Iris pigment epithelial cell (primary cell): ENCODE measurements at places on chromosomes 1 and 21.
A peak's percentile ranks its signal among the peaks of the same experiment; 100 is the strongest.

- no peak for DNase-seq
Observed at GRCh38 chr1:31764312-31765040, at the start of gene ADGRB2. ADGRB2 (minus strand) TSS chr1:31764340; CDS start chr1:31757221, 7,119 bp downstream.

DNA sequence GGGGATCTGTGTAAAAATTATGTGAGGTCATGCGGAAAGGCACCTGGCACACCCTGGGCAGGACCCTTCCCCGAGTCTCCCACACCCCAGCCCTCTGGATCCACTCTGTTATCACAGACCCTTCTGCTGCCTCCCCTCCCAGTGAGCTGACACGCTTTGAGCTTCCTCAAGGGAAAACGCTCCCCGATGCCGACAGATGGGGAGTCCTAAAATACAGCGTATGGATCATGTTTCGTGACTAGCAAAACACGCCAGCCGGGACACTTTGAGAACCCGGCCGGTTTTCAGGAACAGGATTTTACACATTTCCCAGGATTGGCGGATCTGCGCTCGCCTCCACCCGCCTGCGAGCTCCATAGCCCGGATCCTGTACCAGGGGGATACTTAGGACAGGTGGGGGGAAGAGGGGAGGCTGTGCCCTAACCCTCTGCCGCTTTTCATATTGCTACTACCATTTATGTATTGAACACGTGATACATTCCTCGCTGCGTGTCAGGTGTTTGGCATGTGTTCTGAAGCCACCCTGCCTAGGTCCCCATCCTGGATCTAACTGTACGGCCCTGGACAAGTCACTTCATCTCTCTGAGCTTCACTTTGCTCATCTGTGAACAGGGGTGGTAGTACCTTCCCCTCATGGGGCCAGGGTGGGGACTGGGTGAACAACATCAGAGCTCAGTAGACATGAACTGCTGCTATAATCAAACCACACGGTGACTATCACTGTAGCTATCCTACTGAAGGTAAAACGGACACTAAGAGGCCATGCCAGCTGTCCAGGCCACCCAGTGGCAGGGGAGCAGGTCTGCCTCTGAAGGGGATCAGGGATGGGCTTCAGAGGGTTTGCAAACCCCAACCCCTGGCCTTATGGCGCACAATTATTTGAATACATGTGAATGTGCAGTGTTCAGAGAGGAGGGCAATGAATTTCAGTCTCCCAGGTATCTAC lies 63.2 kb downstream of the SSBP3 start:
- no peak for DNase-seq

DNA sequence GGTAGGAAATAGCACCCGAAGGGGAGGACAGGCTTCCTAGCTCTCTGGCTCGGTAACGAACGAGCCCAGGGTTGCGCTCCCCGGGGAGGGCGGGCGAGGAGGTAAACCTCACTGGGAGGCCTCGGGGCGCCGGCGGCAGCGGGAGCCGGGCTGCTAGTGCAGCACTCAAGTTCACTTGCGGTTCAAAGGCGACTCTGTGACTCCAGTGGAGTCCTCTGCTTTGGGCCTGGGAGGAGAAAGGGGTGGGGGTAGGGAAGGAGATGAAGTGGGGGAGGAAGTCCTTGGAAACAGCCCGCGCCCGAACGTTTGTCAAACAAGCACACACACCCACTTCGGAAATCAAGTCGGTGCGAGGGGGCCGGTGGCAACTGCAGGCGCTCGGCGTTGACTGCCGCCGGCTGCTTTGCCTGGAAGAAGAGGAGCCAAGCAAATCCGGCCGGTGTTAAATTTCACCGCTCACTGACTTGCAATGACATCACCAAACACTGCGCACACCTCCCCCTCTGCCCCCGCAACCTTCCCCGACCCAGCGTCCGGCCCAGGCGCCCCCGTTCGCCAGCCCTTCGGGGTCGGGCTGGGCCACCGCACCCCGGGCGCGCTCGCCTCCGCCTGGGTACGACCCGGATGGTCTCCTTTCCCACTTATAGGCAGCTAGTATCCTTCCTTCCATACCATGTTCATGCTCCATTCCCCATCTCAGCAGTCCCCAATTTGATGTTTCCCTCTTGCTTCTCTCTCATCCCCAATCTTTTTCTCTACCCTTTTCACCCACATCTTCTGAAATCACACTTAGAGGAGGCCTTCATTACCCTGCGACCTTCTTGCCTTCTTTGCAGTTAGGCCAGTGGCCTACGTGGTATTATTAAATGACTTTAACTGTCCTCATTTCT lies at the start of gene COL24A1:
Gene COL24A1 (minus strand): TSS at position 207 of the 890 bp plus-strand sequence. CDS start 376 bp downstream, outside the sequence.
- peak; percentile 76 for DNase-seq

DNA sequence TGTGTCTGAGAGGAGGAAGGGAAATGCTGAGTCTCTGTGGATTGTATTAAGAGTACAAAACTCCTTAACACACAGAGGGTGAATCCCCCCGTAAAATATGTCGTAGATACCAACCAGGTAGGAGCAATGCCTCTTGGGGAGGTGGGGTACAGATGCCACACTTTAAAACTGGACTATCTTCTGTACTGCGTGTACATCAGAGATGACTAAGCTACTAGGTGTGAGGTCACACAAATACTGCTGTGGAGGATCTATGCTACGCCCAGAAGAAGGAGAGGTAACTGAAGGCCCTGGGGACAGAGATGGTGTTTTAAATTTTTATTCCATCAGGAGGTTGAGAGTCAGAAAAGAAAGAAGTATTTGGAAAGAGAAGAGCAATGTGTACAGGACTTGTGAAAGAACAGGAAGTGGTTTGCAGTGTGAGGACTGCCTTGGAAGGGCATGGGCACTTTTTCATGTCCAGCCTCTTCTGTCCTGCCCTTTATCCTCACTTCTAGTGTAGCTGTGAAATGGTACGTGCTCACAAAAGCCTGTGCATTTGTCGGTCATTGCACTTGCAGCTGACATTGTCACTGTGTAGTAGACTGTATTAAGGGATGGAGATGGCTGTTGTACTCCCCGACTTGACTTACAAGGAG lies 287.8 kb upstream of the CHRM3 start:
- DNase-seq = no peak

- no peak for DNase-seq
Observed at GRCh38 chr1:116415699-116416533, 42.9 kb downstream of the ATP1A1 start.

GRCh38 chr1:68331117-68331865 lies 99.0 kb upstream of the WLS start:
- DNase-seq = peak; percentile 91

- peak; percentile 61 for DNase-seq
Observed at GRCh38 chr1:89451011-89451410, 73.6 kb upstream of the LRRC8B start.

DNA sequence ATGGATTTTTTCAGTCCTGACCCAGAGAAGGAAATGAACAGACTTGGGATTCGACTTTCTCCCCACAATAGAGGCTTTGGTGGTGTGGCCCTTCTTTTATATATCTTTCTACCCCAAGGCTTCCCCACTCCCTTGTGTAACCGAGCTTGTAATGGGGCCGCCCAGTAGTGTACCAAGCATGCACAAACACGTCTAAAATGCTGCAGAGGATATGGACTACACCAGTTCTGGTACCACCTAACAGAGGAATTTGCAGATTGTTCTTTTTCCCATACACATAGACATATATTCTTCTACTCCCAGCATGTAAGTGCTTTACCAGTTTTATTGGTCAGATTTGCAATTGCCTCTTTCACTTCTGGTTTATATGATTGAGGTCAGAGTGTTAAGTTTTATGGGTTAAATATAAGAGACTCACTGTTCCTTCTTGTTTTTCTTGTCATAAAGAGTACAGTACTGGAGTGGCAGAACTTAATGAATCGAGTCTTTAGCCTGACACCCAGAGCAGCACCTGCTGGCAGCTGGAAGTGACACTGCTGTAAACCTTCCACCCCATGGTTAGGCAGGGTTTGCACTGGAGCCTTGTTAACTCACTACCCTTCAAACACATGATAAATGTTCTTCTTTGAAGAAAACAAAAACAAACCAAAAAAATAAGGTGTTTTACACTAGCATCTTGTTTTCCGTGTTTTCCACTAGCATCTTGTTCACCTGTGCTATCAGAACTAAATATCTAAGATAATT lies 198.6 kb downstream of the PTPRC start:
- no peak for DNase-seq

GRCh38 chr21:18522181-18522972 lies 118.8 kb upstream of the TMPRSS15 start:
- DNase-seq = no peak

DNA sequence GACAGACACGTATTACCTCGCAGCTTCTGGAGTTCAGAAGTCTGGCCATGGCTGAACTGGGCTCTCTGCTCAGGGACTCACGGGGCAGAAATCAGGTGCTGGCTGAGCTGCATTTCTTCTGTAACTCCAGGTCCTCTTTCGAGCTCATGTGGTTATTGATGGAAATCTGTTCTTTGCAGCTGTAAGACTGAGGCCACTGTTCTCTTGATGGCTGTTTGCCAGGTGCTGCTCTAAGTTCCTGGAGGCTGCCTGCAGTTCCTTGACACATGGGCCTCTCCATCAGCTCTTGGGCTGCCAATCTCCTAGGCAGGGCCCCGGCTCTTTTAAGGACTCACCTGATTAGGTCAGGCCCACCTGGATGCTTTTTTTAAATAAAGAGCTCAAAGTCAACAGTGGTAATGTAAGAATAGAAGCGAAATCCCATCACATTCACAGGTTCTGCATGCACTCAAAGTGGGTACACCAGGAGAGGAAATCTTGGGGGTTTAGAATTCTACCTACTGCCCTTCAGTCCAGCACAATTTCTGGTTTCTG lies 139.1 kb downstream of the KAZN start:
- no peak for DNase-seq

DNA sequence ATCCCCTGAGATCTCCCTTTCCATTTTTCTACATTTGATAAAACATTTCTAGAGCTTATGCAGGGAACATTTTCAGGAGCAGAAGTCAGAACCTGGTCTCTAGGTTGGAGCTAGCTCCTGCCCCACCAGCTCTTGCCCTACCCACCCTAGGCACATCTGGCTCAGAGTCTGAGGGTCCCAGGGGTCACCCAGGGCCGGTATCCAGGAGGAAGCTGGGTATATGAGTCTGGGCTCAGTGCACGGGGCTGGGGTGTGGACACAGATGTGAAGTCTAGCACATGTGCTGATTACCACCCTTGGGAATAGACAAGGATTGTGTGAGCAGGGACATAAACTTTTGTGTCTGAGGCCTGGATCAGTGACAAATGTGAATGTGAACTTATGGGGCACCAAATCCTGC lies 95.4 kb downstream of the MATN1 start:
- no peak for DNase-seq

DNA sequence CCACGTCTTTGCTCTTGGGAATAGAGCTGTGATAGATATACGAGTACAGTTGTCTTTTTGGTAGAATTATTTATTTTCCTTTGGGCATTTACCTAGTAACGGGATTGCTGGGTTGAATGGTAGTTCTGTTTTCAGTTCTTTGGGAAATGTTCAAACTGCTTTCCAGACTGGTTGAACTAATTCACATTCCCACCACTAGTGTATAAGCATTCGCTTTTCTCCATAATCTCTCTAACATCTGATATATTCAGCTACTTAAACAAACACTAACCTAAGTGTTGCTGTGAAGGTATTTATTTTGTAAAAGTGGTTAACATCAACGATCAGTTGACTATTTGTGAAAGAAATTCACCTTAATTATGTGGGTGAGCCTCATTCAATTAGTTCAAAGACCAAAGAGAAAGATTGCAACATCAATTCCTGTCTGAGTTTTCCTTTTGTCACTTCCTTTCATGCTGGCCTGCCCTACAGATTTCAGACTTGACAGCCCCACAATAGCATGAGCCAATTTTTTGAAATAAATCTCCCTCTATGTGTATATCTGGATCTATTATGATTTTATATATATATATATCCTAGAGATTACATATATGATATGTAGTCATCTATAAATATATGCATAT lies 26.7 kb upstream of the DUSP10 start:
- peak; percentile 24 for DNase-seq

DNA sequence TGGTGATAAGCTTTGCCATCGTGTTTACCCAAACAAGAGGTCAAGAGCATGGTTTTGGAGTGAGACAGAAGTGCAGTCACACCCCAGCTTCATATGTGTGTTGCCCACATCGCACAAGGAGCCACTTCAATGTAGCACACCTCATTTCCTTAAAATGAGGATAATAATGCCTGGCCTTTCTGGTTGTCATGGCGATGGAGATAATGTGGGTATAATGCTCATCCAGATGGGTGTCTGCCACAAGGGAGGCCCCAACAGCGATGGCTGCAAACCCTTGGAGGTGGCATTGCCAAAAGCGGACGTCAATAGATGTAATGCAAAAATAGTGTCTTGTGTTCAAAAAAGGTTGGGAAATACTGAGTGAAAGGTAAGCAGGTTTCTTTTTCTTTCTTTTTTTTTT lies 83.1 kb upstream of the AJAP1 start:
- no peak for DNase-seq

DNA sequence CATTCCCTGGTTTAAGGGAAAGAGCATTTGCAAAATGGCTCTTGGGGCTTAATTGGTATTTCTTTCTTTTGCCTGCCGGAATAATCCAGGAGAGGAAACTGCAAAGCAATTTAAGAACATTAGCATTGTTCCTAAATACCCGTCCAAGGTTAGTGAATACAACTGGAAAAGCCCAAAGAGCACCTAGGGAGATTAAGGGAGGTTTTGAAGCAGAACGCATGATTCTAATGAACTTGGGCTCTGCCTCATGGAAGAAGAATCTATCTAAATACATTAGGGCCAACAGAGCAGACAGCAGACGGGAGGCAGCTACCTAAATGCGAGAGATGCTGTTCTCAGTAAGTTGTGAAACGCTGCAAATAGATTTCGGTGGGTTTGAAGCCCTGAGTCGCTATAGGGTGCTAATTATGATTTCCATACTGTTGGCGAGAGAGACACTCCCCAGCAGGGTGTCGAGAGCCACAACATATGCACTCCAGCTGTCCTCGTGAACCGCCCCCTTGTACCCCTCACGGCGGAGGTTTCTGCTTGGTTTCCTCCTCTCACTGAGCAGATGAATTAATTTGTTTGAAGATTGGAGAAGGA lies 326.7 kb upstream of the CAMK1G start:
- no peak for DNase-seq

- no peak for DNase-seq
Observed at GRCh38 chr1:208122612-208123358, 121.4 kb downstream of the PLXNA2 start.

DNA sequence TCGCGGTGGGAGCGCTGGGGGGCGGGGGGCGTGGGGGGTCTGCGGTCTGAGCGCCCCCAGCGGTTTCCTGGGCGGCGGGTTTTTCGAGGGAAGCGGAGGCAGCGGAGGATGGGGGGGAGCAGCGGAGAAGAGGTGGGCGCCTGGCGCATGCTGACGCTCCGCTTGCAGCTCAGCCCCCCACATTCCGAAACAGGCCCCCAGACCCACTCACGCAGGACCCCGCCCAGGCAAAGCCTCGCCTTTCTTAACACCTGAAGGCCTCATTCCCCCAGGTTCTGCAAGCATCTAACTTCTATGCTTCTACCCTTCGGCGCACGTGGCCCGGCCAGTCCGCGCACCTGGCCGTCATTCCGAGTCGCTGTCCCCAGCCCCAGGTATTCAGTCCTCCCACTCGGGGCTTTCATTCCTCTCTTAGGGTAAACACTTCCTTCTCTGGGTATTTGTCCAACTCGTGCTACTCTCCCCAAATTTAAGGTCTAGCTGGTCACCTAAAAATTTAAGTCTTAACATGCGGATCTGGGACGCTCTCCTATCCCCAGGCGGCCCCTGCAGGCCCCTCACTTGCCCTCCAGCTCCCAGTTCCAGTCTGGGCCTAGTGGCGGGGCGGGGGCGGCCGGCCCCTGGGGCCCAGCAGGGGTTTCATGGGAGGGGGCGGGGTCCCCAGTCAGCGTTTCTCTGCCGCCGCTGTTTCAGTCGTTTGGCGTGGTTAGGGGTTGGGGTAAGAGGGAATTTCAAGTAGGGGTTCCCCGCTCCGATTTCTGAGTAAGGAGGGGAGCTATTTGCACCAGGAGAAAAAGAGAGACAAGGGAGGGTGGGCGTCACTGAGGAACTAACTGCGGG lies 2.8 kb upstream of the ZBTB7B start:
- DNase-seq = no peak
